ENCODE measurements at places on chromosomes 5 and 9. TPM values are rescaled to one million over a fixed set of nuclear protein-coding genes. Genes with fewer than 3 reads are reported as not detected.

DNA sequence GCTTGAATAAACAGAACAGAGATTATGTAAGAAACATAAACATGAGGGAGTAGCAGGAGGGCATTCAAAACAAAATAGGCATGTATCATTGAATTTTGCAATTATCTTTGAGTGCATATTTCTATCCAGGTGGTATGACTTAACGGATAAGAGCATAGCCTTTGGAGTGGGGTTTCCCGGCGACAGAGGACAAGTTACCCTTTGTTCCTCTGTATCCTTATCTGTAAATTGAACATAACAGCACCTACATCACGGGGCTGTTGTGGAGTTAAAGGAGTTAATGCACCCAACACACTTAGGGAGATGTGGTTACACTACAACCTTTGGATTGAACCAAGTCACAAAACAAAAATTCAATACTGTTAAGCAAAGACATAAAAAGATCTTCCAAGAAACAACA, 314.6 kb upstream of the KIF2A start:
- H3K36me3 ChIP-seq, result no peaks in the 10 kb centered on the region
- H3K27me3 ChIP-seq, result no peaks in the 10 kb centered on the region
- DNase-seq, result no peak

DNA sequence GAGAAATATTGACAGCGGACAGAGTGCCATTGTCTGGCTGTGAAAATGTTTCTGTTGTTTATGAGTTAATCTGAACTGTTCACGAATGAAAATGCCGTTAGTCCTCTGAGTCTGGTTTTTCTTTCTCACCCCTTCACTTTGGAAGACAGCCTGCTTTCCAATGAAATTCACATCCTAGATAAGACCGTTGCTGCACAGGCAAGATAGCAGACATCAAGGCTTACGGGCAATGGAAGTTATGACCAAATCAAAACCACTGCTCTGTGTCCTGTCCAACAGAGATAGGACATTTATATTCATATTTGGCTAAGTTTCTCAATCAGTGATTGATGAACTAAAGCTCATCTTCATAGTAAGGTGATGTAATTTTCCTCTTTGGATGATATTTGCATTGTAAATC, 180.0 kb upstream of the DMAC1 start:
- H3K27ac ChIP-seq, result no peak overlapping the region
- no peaks in the 10 kb centered on the region for H3K4me1 ChIP-seq
- no peak overlapping the region for H3K4me3 ChIP-seq
- no peaks in the 10 kb centered on the region for H3K36me3 ChIP-seq
- DNase-seq, result no peak
- H3K27me3 ChIP-seq, result no peaks in the 10 kb centered on the region

- no peaks in the 10 kb centered on the region for H3K27me3 ChIP-seq
- H3K27ac ChIP-seq, result peak overlapping the region; percentile 96
- no peaks in the 10 kb centered on the region for H3K36me3 ChIP-seq
- H3K4me1 ChIP-seq, result no peaks in the 10 kb centered on the region
- H3K4me3 ChIP-seq, result peak overlapping the region; percentile 76
Observed at GRCh38 chr5:126778675-126779403, 1.9 kb downstream of the LMNB1 start.

- H3K36me3 ChIP-seq, result no peaks in the 10 kb centered on the region
- no peak for DNase-seq
- H3K4me1 ChIP-seq, result no peaks in the 10 kb centered on the region
Observed at GRCh38 chr5:158724521-158725188, 375.1 kb downstream of the EBF1 start.

DNA sequence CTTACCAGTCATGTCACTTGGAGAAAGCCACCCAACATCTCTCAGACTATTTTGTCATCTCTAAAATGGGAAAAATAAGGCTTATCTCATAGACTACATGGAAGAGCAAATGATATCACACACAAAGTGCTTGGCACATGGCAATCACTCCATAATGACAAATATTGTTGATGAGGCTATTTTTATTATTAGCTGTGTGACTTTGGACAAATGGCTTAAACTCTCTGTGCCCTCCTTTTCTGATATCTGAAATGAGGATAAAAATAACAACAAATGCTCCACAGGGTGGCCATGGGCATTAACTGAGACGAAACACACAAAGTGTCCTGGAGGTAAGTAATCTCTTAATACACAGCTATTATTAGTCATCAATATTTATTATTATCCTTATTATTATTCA, 125.5 kb upstream of the HAND1 start:
- H3K27me3 ChIP-seq, result no peaks in the 10 kb centered on the region
- no peaks in the 10 kb centered on the region for H3K4me1 ChIP-seq

- H3K4me1 ChIP-seq, result no peaks in the 10 kb centered on the region
- H3K4me3 ChIP-seq, result no peak overlapping the region
- no peaks in the 10 kb centered on the region for H3K27me3 ChIP-seq
- no peak overlapping the region for H3K27ac ChIP-seq
- no peaks in the 10 kb centered on the region for H3K36me3 ChIP-seq
Observed at GRCh38 chr9:89670114-89670513, 65.3 kb downstream of the GADD45G start.

DNA sequence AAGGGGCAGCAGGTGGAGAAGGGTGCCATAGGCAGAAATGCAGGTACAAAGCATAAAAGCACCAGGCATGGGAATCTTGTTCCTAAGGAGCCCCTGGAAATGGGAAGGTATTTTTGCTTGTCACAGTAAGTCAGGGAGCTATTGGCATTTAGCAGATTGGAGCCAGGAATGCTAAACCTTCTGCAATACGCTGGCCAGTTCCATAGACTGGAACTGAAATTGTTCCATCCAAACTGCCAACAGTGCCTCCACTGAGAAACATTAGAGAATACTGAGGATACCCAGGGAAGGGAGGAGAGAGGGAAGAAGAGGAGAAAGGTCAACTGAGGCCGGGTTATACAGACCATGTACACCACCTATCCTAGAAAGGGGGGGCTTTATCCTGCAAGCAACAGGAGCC, 162.7 kb downstream of the MED27 start:
- no peaks in the 10 kb centered on the region for H3K27me3 ChIP-seq
- no peak for DNase-seq
- H3K4me3 ChIP-seq, result no peak overlapping the region
- H3K36me3 ChIP-seq, result no peaks in the 10 kb centered on the region
- no peak overlapping the region for H3K27ac ChIP-seq

DNA sequence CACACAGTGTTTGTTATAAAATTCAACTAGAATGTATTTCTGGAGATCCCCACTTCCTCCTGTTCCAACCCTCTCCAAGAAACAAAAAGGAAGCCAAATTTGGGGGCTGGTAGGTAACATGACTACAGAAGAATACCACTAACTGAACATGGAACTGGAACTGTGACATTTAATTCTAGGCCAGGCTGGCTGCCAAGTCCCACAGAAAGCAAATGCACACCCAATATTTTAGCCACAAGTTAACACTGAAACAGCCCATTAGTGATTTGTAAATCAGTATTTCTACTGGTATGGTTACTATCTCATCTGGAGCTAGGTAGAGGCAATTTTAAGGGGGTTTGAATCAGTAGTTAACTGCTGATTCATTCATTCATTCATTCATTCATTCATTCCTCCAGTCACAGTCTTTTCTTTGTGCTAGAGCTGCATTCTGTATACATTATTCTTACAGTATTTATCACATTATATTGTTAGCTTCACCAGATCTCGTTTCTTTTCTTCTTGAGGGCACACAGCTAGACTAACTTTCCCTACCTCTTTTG, 131.7 kb upstream of the GDNF start:
- no peaks in the 10 kb centered on the region for H3K36me3 ChIP-seq
- H3K27ac ChIP-seq, result no peak overlapping the region
- no peak for DNase-seq
- no peaks in the 10 kb centered on the region for H3K4me1 ChIP-seq
- no peaks in the 10 kb centered on the region for H3K27me3 ChIP-seq

DNA sequence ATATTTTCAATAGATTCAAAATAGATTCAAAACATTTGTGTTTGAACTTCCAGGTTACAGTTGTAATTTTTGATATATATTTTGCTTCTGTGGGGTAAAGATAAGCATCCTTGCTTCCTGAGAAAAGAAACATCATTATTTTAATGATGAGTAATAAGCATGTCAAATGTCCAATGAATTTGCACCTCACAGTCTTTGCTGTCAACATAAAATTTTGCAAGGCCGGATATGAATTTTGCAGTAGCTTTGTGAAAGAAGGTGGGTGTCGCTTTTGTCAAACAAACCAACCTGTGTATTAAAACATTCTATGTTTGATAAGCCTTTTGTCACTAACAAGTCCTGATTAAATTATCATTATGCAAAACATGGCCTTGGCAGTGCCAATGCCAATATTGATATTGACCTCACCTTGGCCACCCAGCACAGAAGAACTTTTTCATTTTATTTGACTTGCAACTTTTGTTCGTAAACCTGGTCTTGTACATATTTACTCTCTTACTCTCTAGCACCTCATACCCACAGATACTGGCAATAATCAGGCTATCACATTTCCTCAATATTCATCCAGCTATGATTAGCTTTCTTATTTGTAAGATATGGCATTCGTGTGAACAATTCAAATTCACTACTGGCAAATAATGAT, 645.0 kb upstream of the KLF4 start:
- H3K4me1 ChIP-seq, result no peaks in the 10 kb centered on the region
- no peak overlapping the region for H3K4me3 ChIP-seq
- H3K27me3 ChIP-seq, result no peaks in the 10 kb centered on the region
- DNase-seq, result no peak
- no peaks in the 10 kb centered on the region for H3K36me3 ChIP-seq

DNA sequence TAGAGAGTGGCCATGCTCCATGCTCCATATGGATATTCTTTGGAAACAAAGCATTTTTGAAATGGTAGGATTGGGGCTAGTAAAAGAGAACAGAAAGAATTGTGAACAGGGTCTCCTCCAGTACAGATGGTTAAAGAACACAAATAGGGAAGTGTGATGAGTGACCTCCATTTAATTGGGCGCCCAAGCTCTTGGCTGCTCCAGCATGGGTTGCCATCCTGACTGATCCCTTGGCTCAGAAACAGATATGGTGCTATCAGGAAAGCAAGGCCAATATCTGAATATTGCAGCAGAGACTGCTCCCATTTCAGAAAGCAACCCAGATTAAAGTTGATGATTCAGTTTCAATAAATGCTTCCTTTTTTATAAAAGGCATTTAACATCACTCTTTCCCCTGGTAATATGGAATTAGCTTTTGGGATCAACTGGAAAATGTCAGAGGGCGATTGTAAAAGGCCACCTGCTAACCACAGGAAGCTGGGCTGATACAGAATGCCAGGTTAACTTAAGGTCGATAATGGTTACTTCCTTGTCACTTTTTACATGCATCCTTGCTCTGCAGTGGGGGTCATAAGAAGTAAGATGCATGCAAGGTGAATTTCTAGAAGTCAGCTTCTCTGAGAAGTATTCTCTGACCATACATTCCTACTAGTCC, 52.9 kb downstream of the TMC1 start:
- H3K36me3 ChIP-seq, result no peaks in the 10 kb centered on the region
- no peak for DNase-seq
- peaks cover 5% of the 10 kb centered on the region for H3K4me1 ChIP-seq
- no peaks in the 10 kb centered on the region for H3K27me3 ChIP-seq

DNA sequence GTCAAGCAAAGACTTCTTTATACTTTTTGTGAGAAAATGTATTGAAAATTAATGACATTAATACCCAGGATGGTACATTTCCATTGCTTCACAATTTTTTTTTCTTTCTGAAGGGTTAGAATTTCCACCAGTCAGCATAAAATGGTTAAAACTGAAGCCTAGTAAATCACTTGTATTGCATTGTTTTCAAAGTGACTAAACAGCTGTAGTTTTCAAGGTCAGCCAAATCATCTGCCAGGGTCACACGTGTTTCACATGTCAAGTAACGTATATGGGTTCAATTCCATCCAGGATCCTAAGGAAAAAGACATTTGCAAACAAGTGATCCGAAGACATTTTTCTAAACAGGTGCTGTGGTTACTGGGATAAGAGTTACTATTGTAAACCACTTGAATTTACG, 574.2 kb downstream of the RAB3C start:
- no peak overlapping the region for H3K4me3 ChIP-seq
- H3K27ac ChIP-seq, result no peak overlapping the region
- DNase-seq, result no peak
- no peaks in the 10 kb centered on the region for H3K27me3 ChIP-seq

GRCh38 chr5:157827423-157827822, 31.5 kb downstream of the CLINT1 start:
- DNase-seq, result no peak
- H3K27me3 ChIP-seq, result no peaks in the 10 kb centered on the region
- H3K27ac ChIP-seq, result peak overlapping the region; percentile 58
- peaks cover 4% of the 10 kb centered on the region for H3K4me1 ChIP-seq
- no peaks in the 10 kb centered on the region for H3K36me3 ChIP-seq
- no peak overlapping the region for H3K4me3 ChIP-seq

DNA sequence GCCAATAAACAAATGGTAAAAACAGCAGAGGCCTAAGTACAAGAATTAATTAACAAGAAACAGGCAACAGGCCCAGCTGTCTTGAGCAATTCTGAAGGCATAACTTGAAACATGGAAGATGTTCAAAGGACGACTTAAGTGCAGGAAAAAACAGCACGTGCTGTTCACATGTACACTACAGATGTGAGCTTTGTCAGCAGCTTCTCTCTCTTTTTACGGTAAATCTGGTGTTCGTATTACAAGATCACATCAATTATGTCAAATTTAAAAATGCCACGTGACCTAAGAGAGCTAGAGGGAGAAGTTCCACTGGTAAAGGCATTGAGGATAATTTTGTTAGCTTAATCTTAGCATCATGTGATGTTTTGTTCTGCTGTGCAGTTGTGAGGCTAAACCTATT, 281.1 kb downstream of the PSAT1 start:
- H3K27ac ChIP-seq, result no peak overlapping the region
- no peak overlapping the region for H3K4me3 ChIP-seq
- no peaks in the 10 kb centered on the region for H3K27me3 ChIP-seq

DNA sequence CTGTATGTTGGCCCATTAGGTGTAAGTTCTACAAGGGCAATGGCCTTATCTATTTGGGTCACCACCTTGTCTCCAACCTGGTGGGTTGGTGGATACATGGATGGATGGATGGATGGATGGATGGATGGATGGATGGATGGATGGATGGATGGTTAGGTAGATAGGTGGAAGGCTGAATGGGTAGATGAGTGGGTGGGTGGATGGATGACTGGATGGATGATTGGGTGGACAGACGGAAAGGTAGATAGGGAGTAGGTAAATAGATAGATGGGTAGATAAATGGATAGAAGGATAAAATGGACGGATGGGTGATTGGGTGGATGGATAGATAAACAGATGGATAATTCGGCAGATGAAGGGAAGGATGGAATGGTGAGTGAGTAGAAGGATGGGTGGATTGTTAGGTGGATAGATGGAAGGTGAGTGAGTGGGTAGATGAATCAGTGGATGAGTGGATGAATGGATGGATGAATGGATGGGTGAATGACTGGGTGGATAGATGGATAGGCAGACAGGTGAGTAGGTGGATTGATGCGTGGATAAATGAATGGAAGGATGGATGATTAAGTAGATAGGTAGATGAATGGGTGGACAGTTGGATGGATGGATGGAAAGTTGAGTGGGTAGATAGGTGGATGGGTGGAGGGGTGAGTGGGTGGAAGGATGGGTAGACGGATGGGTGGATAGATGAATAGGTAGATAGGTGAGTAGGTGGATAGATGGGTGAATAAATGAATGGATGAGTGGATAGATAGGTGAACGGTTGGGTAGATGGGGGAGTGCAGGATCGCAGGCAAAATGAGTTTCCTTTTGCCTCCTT, 83.1 kb upstream of the FBXW11 start:
- H3K27me3 ChIP-seq, result no peaks in the 10 kb centered on the region
- H3K4me1 ChIP-seq, result no peaks in the 10 kb centered on the region
- DNase-seq, result no peak
- no peaks in the 10 kb centered on the region for H3K36me3 ChIP-seq
- H3K4me3 ChIP-seq, result no peak overlapping the region
- no peak overlapping the region for H3K27ac ChIP-seq

The CARD9 gene
- total RNA-seq, result 2.9 TPM

The ITK gene
- 2.8 TPM for total RNA-seq

The LRRC70 gene
- 12.1 TPM for total RNA-seq

The ERGIC1 gene
- 34.8 TPM for total RNA-seq

The CLIC3 gene
- total RNA-seq, result 1.5 TPM

All from uterus (tissue), 4 donors.